Activated effector memory CD4-positive, alpha-beta T cell treated with Interleukin-2 at 50 U/mL for 16 hours (primary cell): ENCODE measurements at places on chromosomes 3 and 15.

DNA sequence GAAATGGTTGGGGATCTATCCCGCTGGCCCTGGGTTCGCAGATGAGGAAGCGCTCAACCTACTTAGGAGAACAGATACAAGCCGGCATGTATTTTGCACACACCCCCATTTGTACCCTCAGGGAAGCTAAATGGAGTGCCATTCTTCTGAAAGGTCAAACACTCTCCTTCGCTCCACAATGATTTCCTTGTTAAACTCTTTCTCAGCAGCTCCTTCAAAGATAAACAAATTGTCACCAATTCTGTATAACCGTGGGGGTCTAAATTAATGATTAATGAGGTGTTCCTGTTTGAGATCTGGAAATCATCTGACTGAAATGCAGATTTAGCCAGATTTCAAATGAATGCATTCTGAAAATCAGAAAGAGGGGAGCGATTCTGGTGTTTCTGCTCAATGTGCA is 124.0 kb downstream of the MEGF11 start:
- no peak for DNase-seq

- no peak for DNase-seq
Observed at GRCh38 chr3:172698631-172699030, 12.2 kb downstream of the NCEH1 start.

GRCh38 chr3:194487289-194488054 is 670 bp upstream of the ATP13A3 start:
- DNase-seq = peak; percentile 10

- DNase-seq = no peak
Observed at GRCh38 chr3:78003090-78003489, 963.2 kb downstream of the ROBO2 start.

GRCh38 chr3:63324621-63325020 is 46.5 kb downstream of the SYNPR start:
- no peak for DNase-seq

DNA sequence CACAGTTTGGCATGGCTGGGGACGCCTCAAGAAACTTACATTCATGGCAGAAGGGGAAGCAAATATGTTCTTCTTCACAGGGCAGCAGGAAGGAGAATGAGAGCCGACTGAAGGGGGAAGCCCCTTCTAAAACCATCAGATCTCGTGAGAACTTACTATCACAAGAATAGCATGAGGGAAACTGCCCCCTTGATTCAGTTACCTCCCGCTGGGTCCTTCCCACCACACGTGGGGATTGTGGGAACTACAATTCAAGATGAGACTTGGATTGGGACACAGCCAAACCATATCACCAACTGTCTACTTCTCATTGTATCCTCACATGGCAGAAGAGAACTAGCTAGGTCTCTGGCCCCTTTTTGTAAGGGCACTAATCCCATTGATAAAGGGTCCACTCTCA is 30.5 kb downstream of the CCDC32 start:
- DNase-seq = no peak

DNA sequence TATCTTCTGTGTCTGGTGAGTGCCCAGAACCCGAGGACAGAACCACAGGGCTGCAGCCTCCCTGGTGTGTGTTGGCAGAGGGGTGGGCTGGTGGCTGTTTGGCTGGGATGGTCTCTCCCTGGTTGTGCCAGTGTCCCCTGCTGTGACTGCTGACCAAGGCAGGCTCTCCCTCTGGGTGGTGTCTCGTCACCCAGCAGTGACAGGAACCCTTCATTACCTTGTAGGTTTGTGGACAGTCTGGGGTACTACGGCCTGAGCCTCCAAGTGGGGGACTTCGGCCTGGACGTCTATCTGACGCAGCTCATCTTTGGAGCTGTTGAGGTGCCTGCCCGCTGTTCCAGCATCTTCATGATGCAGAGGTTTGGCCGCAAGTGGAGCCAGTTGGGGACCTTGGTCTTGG is 6.4 kb upstream of the SLC22A14 start:
- no peak for DNase-seq
